ENCODE measurements at places on chromosomes 2 and 18.

GRCh38 chr2:174023591-174024523 lies 58.7 kb upstream of the SP3 start:
- DNase-seq: peak; percentile 31

- DNase-seq: no peak
Observed at GRCh38 chr18:68229351-68229750, 485.6 kb downstream of the TMX3 start.

- DNase-seq: no peak
Observed at GRCh38 chr2:239392688-239393387, 8.0 kb downstream of the HDAC4 start.

DNA sequence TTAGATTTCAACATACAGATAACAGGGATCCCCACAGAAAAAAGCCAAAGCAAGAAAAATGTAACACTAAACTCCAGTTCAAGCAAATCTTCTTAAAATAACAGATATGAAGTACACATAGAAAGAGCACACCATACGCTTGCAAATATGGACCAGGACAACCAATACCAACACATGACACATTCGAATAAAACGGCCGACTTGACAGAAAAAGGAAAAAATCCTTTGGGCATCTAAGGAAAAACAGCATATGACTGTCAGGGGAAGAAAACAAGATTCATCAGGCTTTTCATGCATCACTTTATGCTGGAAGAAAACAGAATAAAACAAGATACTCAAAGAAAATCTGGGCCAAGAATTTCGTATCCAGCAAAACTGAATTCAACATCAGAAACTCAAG lies 16.0 kb downstream of the RNASEH1 start:
- DNase-seq: no peak

DNA sequence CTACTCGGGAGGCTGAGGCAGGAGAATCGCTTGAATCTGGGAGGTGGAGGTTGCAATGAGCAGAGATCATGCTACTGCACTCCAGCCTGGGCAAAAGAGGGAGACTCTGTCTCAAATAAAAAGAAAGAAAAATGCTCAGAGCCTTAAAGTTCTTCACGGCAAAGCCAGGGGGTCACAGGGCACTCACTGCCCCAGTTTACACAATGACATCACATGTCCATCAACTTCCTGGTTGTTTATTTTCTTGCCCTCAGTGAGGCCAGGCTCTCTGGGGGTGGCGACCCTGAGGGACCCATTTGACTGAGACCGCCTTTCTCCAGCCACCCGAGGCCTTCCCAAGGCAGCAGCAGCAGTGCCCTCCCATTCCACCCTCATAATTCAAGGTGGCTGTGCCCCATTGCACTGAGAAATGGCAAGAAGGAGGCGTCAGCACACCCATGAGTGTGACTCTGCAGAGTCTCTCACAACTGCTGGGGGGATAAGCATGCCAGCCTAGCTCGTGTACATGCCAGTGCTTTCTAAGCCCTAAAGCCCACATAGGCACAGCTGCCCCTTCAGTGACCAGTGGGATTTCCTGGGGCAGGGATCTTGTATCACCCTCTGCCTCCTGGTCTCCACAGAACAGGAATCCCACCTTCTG lies 50.0 kb downstream of the SFXN5 start:
- no peak for DNase-seq

DNA sequence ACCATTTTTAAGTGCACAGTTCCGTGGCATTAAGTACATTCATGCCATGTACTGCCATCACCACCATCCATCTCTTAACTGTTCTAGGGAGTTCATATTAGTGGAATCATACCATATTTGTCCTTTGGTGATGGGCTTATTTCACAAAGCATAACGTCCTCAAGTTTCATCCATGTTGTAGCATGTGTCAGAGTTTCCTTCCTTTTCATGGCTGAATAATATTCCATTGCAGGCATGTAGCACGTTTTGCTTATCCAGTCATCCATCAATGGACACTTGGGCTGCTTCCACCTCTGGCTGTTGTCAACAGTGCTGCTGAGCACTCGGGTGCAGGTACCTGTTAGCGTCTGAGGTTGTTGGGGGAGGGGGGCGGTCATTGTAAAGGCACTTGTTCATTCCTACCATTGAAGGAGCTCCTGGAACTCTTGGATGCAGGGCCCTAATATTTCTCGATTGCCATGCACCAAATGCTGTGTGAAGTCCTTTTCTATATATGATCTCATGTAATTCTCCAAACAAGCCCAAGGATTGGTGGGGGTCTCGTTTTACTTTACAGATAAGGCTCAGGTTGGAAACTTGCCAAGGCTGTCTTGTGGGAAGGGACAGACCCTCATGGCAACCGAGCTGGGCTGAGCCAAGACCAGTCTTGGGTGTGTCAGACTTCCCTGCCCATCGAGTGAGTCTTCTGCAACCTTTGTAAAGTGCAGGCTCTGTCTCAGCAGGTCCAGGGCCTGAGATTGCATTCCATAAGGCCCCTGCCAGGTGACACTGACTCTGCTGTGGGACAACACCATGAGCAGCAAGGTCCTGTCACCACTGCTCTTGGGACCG lies 42.9 kb upstream of the SH3RF3 start:
- no peak for DNase-seq

- DNase-seq: no peak
Observed at GRCh38 chr2:236250909-236251579, 13.2 kb downstream of the ASB18 start.

GRCh38 chr18:44093253-44093652 lies 587.4 kb upstream of the SETBP1 start:
- DNase-seq: no peak

DNA sequence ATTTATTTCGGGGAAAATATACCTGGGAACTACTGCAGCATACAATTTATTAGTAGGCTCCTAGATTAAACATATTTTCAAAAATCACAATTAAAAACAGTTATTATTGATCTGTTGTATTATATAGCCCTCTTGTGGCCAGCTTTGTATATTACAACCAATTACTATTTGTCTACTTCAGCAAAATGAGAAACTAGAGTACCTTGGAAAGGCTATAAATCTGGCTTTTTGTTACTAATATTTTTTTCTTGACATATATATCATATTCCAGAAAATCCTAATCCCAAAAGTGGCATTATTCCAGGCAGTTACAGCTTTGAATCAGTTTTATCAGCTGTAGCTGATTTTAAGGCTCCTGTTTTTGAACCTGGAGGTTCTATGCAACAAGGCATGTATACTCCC lies 101.2 kb downstream of the UBR3 start:
- no peak for DNase-seq

DNA sequence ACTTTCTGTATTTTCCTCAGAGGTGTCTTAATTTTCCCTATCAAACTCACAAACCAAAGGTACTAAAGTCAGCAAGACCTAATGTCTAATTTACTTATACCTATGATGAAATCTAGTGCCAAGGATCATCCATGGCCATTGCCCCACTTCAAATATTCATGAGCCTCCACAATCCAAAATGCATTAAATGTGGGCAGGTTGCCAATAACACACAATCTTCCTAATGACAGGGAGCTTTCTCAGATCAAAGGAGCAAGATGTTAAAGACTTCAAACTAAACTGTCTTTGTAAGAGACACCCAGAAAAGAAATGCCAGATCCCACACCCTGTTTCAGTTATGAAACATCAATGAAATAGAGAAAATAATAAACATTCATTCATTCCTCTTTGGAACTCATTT lies 143.2 kb downstream of the TMEFF2 start:
- DNase-seq: no peak

- no peak for DNase-seq
Observed at GRCh38 chr2:167925758-167926157, 321.6 kb downstream of the STK39 start.

- no peak for DNase-seq
Observed at GRCh38 chr18:3424280-3424890, 25.6 kb upstream of the TGIF1 start.

DNA sequence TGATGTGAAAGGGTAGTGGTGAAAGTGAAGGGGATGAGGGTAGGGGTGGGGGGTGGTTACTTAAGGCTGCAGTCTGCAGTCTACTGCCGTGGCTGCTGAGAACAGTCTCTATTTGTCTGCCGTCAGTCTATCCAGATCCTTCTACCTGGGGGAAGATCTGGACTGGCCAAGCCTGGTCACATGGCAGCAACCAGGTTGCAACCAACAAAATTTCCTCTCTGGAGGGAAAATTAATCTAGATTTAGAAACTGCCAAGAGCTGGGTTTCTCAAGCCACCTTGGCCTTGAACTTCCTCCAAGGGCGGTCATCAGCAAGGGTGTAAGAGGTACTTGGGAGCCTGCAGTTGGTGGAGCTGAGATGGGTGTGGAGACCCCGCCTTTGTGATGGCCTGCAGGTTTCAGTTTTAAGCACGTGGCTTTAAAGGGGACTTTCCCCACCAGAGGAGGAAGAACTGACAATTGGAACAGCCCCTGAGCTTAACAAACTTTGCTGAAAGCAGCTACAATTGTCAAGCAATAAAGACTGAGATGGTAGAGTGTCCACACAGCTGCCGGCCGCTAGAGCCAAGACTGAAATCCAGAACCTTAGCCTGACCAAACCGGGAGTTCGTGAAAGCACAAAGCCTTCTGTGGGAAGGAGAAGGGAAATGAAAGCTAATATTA lies 31.4 kb upstream of the KCMF1 start:
- peak; percentile 66 for DNase-seq

GRCh38 chr18:35673682-35674081 lies 92.1 kb downstream of the GALNT1 start:
- DNase-seq: no peak

- DNase-seq: no peak
Observed at GRCh38 chr2:174666312-174666711, 68.7 kb upstream of the WIPF1 start.

- no peak for DNase-seq
Observed at GRCh38 chr2:12718015-12718671, 1.4 kb downstream of the TRIB2 start.

DNA sequence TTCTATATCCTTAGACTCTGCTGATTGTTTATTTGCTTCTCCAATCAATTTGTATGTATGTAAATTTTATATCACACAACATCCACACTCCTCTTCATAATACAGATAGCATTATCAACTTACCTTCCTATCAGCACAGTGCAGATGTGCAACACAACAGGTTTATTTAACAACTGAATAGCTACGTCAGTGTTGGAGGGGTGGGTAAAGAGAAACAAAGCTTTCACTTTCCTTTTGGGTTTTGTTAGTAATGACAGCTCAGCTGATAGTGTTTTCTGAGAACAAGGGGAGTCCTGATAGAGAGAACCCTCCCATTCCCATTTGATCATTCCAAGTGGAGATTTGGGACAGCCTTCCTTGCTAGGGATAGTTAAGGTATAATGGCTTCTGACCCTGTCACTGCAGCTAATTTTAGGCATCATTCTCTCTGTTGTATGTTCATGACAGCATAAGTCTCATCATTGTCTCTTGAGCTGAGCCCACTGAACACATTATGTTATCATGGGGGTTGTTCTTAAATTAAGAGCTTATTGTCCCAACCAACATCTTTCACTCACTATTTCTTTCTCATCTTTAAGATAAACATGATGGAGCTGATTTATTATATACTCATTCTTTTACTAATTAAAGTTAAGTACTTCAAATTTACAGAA lies 227.7 kb downstream of the GPD2 start:
- no peak for DNase-seq

DNA sequence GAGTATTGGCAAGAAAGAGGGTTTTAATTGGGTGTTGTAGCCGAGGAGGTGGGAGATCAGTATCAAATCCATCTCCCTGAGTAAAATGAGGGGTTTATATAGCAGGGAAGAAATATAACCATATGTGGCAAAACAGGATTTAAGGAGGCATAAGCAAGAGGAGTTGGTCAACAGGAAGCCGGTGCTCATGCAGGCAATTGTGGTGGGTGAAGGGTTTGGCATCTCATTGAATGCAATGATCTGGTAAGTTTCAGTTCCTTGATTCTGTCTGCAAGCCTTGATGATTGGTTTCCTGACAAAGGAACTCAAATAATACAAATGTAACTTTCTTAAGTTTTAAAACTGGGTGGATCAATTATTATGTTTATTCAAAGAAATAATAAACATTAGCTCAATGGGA lies 564.4 kb upstream of the LINC00305 start:
- no peak for DNase-seq

DNA sequence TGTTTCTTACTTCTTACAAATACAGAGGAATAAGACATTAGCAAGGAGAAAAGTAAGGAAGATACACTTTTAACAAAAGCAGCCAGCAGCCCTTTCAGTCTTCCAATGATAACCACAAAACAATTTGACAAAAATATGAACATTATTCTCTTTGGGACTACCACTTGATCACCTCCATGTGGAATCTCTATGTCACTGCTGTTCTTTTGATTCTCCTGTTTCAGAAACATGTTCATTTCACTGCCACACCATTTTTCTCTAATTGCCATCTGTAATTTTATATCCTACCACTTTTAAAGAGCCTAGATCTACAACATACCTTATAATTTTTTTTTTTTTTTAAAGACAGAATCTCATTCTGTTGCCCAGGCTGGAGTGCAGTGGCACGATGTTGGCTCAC lies 10.9 kb downstream of the INO80D start:
- DNase-seq: no peak

GRCh38 chr2:121256720-121257479 lies 28.1 kb downstream of the TFCP2L1 start:
- no peak for DNase-seq

- no peak for DNase-seq
Observed at GRCh38 chr2:128069769-128070168, 21.2 kb upstream of the UGGT1 start.

- no peak for DNase-seq
Observed at GRCh38 chr2:88810017-88810416, 118.5 kb downstream of the RPIA start.

- no peak for DNase-seq
Observed at GRCh38 chr2:217650229-217650628, 352.6 kb downstream of the TNS1 start.

DNA sequence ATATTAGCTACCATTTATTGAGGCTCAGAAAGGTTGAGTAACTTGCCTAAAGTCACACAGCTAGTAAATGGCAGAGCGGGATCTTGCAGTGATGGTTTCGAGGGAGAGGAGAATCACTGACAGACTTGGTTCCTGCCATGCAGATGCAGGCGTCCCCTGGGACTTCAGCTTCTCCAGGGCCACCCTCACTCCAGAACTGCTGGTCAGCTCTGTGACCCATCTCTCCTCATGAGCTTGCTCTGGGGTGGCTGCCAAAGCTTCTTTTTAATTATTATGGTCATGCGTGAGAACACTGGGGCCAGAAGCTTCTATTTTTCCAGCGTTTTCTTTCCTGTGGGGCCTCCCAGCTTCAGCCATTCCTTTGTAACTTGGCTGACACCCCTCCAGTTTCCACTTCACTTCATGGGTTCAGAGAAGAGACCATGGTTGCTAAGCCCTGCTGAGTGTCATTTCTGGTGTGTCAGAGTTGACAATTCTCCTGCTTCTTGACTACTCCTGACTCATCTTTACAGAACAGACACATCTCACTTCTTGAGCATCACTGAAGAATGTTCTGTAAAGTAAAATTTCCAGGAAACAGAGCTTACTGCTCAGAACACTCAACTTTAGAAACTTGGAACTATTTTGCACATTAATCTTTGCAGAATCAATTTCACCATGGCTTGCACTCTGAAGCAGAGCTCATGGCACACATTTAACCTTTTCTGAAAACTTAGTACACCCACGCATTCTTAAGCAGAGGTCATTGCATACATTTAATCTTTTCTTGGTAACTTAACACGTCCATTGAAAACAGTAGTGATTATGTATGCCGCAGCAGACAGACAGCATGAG lies 70.4 kb downstream of the IL1R2 start:
- DNase-seq: no peak

- no peak for DNase-seq
Observed at GRCh38 chr2:211609127-211609526, 929.5 kb downstream of the ERBB4 start.

- peak; percentile 11 for DNase-seq
Observed at GRCh38 chr2:148201075-148202004, 180.4 kb downstream of the MBD5 start.

All from activated T-cell treated with anti-CD3 and anti-CD28 coated beads for 24 hours (primary cell).